ENCODE measurements at places on chromosomes 6 and 20.

GRCh38 chr6:1911474-1911873 is 301.8 kb downstream of the FOXC1 start:
- no peak for DNase-seq

DNA sequence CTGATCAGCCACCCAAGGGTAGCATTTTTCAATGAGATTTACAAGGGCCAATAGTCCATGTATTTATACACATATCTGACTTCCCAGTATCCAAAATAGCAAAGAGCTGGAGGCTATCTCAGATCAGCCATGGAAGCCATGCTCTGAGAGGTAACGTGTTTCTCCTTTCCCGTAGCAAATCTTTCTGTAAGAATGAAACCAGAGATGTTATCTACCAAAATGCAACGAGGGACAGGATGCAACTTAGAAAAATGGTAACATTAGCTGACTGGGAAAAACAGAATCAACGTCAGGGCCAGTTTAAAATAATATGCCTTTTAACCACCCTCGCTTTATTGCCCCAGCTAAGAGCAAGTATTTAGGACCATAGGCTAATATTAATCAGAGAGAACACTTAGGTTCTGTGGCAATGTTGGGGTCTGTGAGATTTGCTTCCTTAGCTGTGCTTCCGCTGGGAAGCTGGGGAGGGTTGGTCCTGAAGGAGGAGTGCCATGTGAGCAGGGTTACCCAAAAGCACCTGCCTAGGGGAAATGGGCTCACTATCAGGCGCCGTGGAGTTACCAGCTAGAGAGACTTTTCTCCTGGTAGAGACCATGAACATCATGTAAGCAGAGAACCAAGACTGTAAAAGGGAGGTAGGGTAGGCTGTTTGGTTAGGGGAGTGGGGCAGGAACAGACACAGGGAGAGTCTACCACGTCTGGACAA is 1.2 kb downstream of the ZNF831 start:
- no peak for DNase-seq

DNA sequence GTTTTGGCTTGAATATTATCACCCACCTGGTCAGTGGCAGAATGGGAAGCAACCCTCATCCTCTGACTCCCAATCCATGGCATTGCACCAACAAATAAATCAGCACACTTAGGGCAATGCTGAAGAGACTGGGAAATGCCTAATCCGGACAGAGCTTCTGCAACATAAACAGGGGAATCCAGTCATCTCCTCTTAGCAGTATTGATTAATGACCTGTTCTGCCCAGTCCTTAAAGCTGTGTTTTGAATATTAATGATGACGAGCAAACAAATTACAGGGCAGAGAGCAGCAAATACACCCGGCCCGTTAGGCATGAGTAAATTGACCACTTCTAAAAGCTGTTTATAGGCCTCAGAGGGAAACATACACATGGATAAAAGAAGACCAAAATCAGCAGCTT is 77.0 kb upstream of the B3GAT2 start:
- no peak for DNase-seq

GRCh38 chr6:134400941-134401340 is 83.0 kb upstream of the SGK1 start:
- DNase-seq, result no peak

GRCh38 chr6:28747631-28748157 is 176.1 kb downstream of the TRIM27 start:
- DNase-seq, result peak; percentile 69

- DNase-seq, result no peak
Observed at GRCh38 chr20:25233016-25233772, 14.7 kb upstream of the PYGB start.

DNA sequence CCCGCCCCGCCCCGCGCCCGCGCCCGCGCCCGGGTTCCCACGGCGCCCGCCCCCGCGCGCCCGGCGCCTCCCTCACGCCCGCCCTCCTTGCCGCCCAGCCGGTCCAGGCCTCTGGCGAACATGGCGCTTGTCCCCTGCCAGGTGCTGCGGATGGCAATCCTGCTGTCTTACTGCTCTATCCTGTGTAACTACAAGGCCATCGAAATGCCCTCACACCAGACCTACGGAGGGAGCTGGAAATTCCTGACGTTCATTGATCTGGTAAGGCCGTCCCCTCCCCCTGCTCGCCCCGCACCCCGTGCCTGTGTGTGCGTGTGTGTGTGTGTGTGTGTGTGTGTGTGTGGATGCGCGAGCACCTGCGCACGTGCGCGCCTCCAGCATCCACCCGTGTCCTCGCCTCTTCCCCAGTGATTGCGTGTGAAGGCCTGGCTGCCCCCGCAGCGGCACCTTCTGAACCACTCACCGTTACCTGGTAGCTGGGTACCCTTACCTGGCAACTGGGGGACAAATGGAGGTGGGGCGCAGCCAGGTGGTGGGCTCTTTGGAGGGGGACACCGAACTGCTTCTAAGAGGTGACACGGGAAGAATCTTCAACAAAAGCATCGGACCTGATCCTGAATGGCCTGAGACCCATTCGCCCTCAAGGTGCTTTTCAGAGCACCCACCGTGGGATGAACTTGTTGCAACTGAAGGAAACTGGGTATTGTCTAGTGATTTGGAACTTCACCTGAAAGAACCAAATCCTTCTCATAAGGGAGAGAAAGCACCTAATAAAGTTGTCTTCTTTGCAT is at the start of gene AIG1:
Gene AIG1 (plus strand): TSS at position 84 of the 791 bp plus-strand sequence. CDS start 37 bp downstream, at position 121.
- DNase-seq, result peak; percentile 54

GRCh38 chr6:13339863-13340630 is 11.7 kb upstream of the TBC1D7 start:
- DNase-seq, result no peak

DNA sequence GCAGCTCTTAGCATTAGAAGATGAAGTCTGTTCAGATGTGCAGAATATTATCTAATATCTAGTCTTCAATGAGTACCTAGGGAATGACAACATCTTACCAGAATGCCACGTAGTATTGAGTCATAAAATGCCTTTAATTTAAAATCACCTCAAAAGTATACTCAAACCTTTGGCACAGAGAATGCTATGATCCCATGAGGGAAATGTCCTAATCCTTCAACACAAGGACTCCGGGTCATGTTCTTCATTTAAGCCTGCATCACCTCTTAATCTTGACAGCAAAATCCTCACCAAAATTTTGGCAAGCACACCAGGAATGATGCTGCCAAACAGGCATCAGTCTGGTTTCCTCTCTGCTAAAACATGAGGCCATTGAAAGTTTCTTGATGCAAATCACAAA is 23.6 kb upstream of the MARCKS start:
- DNase-seq, result no peak

- DNase-seq, result no peak
Observed at GRCh38 chr6:133206942-133207341, 34.2 kb upstream of the EYA4 start.

GRCh38 chr6:143634486-143634885 is 43.3 kb upstream of the PHACTR2 start:
- peak; percentile 75 for DNase-seq

- no peak for DNase-seq
Observed at GRCh38 chr6:43107344-43108062, 31.4 kb downstream of the PTK7 start.

DNA sequence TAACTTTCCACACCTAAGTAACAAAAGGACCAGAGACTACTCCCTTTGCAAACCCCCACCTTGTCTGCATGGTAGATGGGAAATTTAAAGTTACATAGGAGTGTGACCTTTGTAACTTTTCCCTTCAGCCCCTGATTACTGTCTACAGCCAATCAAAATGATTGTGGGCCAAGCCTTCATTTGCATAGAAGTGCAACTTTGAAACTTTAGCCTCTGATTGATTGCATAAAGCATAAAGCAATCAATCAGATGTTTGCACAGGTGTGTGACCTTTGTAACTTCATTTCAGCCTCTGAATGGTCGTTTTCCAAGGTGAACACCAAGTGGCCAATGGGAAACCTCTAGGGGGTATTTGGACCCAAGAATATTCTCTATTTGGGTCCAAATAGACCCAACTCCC is 46.1 kb downstream of the PRKN start:
- DNase-seq, result no peak
